ENCODE measurements at places on chromosomes 12 and 14. TPM values are rescaled to one million over a fixed set of nuclear protein-coding genes. Genes with fewer than 3 reads are reported as not detected.

The BIN2 gene
- total RNA-seq: 0.39 TPM

The AMN gene
- 0.44 TPM for total RNA-seq

The FOXG1 gene
- not detected for total RNA-seq

The PLD4 gene
- 0.15 TPM for total RNA-seq

The ERC1 gene
- 40.4 TPM for total RNA-seq

The DDN gene
- total RNA-seq: 0.51 TPM

The VDR gene
- total RNA-seq: 3.0 TPM

The CABP1 gene
- total RNA-seq: not detected

The NTF3 gene
- not detected for total RNA-seq

The RPGRIP1 gene
- 0.28 TPM for total RNA-seq

The EXOC5 gene
- 57.6 TPM for total RNA-seq

The ANKRD9 gene
- total RNA-seq: 23.7 TPM
